ENCODE measurements at places on chromosomes 12 and 14. TPM values are rescaled to one million over a fixed set of nuclear protein-coding genes. Genes with fewer than 3 reads are reported as not detected.

- peak; percentile 37 for DNase-seq
These were observed 242.7 kb upstream of the SFSWAP start for GRCh38 chr12:131468206-131468605.

DNA sequence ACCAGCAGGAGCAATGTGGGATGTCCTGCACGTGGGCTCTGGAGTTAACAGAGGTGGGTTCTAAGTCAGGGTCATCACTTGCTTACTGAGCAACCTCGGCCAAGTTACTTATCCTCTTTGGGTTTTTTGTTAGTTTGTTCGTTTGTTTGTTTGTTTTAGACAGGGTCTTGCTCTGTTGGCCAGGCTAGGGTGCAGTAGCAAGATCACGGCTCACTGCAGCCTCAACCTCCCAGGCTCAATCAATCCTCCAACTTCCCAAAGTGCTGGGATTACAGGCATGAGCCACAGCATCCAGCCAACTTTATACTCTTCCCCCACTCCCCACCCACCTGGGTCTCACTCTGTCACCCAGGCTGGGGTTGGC lies 78.4 kb downstream of the SETD3 start:
- DNase-seq: no peak

DNA sequence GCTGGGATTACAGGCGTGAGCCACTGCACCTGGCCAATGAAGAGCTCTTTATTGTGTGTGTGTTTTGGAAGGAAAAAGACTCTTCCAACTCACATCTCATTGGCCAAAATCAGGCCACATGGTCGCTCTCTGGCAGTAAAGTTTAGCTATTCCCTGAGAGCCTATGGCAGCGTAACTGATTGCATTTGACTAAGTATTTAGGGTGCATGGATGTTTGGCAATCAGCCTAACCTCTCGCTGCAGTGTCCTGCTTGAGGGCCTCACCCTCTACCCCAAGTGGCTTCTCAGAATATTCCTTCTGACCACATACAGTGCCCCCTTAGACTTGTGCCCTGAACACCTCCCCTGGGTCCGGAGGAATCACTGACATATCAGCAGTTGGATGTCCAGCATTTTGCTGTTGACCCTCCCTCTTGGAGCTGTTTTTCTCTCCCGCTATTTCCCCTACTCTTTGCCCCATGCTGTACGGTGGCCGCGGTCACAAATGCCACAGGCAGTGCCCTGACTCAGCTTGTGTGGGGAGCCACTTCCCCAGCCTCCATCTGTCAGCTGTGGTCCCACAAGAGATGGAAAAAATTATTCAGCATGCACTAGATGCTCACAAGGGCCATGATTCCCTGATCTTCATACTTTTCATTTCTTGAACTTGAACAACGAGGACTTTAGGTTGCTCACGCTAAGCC lies 9.5 kb downstream of the PHETA1 start:
- DNase-seq: no peak

DNA sequence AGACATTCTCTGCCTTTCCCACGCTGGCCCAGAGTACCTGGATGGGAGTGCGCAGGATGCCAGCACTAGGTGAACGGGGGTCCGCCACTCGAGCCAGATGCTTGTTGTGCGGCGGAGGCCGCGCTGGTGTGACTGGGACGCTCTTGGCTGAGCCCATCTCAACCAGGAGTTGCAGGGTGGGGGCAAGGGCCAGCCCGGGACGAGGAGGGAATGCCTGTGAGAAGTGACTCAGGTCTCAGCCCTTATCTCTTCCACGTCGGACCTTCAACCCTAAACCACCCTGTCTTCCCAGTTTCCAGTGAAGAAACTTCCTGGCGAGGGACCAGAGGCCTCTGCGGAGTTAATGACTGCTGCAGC lies 312 bp downstream of the CDCA3 start:
- peak; percentile 59 for DNase-seq

DNA sequence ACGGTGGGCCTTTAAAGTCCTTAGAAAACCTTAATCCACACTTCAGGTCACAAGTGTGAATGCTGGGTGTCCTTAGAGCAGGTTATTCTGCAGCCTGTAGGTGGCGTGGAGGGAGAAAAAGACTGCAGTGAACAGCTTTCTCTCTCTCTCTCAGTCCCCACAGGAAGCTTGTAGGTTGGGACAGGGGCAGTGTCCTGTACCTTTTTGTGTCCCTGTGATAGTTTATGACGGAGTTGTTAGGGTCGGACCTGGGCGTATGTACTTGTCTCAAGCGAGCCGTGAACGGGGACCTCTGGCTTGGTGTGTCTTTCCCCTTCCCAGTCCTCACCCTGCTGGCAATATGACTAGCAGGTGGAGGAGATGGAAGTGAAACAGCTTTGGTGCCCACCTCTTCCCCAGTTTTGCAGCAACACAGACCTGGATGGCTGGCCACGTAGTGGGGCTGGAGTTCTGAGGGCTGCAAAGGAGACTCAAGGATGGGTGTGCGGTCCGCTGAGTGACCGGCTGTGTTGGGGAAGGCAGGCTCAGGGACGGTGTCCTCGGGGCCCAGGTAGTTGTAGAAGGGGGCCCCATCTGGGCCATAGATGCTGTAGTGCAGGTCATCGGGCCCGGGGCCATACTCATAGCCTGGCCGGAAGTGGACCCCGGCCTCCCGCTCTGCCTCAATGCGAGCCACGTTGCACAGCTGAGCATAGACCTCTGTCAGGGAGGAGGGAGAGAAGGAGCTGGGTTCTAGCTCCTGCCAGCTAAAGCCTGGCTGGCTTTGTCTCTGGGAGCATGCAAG lies 8.9 kb downstream of the ISCA2 start:
- no peak for DNase-seq

DNA sequence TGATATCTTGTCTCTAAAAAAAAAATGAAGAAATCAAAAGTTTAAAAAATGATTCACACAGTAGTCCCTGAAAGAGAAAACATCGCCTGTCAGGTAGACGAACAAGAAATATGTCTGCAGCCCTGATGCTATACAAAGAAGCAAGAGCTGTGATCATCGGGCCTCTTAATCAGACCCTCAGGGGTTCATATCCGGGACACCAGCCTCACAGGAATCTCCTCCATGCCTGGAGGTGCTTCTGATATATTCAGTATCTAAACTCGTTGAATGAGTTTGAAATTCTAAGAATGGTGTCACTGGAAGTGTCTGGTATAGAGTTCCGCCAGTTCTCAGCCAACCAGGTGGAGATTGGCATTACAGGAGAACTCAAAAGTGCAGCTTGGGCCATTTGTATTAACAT lies 64.7 kb downstream of the KSR2 start:
- DNase-seq: no peak

The AMDHD1 gene
- total RNA-seq: 81.5 TPM

- no peak for DNase-seq
These were observed 88.6 kb downstream of the R3HDM2 start for GRCh38 chr12:57342207-57342691.

The STRAP gene
- total RNA-seq: 48.6 TPM

The MLXIP gene
- total RNA-seq: 19.0 TPM

DNA sequence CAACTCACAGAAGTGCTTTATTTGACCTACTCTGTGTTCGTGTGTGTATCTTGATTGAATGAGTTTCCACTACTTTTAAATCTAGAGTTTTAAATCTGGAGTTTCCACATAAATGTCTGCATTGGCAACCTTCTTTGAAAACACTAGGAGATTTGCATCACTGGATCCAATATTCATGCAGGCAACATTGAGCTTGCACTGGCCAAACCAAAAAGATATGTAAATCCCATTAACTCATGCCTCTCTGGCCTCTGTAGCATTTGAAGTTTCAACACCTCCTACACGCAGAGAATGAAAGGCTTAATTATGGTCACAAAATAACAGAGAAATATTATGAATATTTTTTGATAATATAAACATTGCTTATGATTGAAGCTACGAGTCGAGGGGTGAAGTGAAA lies 178.6 kb downstream of the DUSP6 start:
- no peak for DNase-seq

DNA sequence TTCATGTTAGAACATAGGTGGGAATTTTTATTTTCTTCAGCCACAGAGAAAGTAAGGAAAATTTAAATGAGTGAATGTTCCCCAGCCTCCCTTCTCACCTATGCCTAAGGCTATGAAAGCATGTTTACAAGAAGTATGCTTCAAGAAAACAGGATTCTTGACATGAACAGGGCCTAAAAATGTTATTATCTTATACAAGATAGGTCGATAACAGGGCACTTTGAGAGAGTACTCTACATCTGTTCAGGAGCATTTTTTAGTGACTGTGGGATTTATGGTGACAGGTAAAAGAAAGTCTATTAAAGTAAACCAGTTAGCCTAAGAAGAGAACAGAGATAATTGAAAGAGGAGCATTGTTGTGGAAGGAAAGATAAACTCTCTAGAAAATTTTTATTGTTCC lies 222.9 kb upstream of the DAAM1 start:
- no peak for DNase-seq

The PARPBP gene
- total RNA-seq: 0.23 TPM

GRCh38 chr14:101069228-101069549 lies 165.7 kb upstream of the RTL1 start:
- DNase-seq: no peak

The ANAPC5 gene
- total RNA-seq: 43.4 TPM

Data from left lobe of liver (tissue), 2 donors.